Hypothalamus (tissue), 51 donors: ENCODE measurements at places on chromosomes 2 and 18.

GRCh38 chr2:216119986-216120385 is 10.8 kb downstream of the XRCC5 start:
- DNase-seq, result no peak

DNA sequence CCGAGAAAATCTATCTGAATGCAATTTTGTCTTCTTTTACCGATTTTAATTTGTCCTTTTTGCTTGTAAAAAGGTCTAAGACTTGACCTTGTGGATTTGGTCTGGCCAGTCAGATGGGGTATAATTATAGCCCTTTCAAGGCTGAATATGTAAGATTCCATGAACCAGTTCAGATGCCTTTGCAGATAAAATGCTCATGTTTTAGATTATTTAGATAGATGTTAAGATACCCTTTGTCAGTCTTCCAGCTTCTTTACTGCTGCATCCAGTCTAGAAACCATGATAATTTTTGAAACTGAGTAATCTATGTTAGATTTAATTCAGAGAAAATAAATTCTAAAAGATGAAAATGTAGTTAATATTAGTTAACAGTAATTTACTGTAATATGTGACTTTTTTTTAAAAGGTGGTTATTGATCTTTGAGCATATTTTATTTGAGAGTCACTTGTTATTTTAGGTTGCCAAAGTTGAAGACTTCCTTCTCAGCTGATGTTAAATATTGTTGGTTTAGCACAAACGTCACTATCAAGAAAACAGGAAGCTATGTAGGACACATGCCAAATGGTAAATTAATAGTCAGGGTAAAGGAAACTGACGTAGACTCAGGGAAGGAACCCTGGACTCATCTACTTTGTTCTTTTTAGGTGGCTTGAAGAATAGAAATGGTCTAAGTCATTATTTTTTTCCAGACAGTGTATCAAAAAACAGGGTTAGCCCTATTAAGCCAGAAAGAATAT is 29.8 kb downstream of the BABAM2 start:
- no peak for DNase-seq

- no peak for DNase-seq
Measured at GRCh38 chr2:181596556-181596955, 60.3 kb downstream of the CERKL start.

- DNase-seq, result no peak
Measured at GRCh38 chr2:42337356-42337820, 23.6 kb downstream of the COX7A2L start.

DNA sequence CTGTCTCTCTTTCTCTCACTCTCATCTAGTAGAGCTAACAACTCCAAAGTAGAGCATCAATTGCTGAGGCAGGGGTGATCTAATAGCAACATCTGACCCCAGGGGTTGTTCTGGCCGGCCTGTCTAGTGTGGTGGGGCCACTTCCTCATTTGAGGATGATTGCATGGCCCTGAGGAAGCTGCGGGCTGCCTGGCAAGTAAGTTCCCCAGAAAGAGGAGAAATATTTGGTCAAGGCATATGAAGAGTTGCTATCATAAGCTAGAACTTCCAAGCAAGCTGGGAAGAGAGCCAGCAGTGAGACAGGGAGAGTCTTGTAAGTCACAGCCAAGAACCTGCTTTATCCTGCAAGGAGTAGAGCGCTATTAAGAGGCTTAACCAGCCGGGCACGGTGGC is 50.8 kb upstream of the TMEM87B start:
- DNase-seq, result no peak
